ENCODE measurements at places on chromosomes 7 and 10.
A peak's percentile ranks its signal among the peaks of the same experiment; 100 is the strongest.

GRCh38 chr7:113550966-113551365 lies 367.8 kb downstream of the PPP1R3A start:
- DNase-seq = no peak

DNA sequence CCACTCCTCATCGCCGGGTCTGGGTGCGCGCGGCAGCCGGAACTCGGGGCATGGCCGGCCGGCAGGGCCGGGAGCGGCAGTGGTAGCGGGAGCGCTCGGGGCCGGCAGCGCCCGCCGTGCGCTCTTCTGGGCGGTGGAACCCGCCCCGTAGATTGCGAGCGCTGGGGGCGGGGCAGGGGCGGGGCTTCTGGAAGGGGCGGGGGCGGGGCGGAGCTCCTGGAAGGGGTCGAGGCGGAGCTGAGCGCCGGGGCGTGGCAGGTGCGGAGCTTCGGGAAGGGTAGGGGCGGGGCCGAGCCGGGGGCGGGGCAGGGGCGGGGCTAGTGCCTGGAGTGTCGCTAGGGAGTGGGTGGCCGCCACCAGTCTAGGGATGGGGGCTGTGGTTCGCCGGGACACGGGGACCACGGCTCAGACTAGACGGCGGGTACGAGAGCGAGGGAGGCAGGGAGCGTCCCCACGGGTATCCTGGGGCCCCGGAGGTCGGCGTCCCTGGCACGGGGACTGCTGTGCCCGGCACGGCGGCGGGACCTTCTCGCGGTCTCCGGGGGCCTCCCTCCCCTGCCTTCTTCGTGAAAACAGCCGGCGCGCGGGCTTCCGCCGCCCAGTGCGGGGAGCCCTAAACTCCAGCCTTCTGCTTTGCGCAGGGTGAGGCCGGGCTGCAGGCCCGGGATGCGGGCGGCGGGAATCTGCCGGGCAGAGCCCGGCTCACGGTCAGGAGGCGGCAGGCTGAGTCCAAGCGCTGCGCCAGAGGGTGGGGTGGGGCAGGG lies at the start of gene STK32C:
STK32C (minus strand) TSS at position 128 of the 764 bp plus-strand sequence; CDS start at position 11, 117 bp downstream.
- peak; percentile 89 for DNase-seq

- no peak for DNase-seq
Observed at GRCh38 chr10:19194866-19195265, 146.3 kb downstream of the MALRD1 start.

GRCh38 chr10:80526218-80526617 lies 11.5 kb upstream of the SH2D4B start:
- no peak for DNase-seq

GRCh38 chr10:105037022-105037421 lies 395.9 kb downstream of the SORCS3 start:
- no peak for DNase-seq

GRCh38 chr10:5800782-5801181 lies 12.5 kb downstream of the GDI2 start:
- DNase-seq = no peak

- no peak for DNase-seq
Observed at GRCh38 chr7:25624833-25625232, 396.5 kb upstream of the NPVF start.

All from CD4-positive, alpha-beta memory T cell (primary cell).